ENCODE measurements at places on chromosomes 5 and 9.

GRCh38 chr9:81313877-81314276 lies 375.5 kb downstream of the TLE1 start:
- DNase-seq: no peak

DNA sequence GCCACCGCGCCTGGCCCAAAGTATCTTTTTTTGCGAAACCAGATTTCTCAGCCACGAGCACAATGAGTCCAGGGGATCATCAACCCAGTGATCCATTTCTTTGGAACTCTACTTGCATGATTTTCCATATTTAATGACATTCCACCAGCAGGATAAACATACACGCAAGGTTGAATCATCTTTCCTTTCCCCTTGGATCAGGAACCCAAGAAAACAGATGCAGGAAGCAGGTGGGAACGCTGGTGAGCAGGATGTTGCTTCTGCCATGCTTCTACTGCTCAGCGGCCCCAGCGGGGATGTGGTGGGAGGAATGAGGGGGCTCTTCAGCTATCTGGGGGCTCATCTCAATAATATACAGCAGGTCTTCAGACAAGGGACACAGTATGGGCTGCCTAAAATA lies 118.2 kb downstream of the SEC61B start:
- no peak for DNase-seq

- DNase-seq: peak; percentile 52
These were observed 65.6 kb upstream of the CKMT2 start for GRCh38 chr5:81167544-81167943.

GRCh38 chr5:68415177-68416085 lies 199.9 kb downstream of the PIK3R1 start:
- DNase-seq: no peak

- no peak for DNase-seq
These were observed 70.2 kb upstream of the IL6ST start for GRCh38 chr5:56064984-56065383.
